ENCODE measurements at places on chromosomes 11 and 22.

DNA sequence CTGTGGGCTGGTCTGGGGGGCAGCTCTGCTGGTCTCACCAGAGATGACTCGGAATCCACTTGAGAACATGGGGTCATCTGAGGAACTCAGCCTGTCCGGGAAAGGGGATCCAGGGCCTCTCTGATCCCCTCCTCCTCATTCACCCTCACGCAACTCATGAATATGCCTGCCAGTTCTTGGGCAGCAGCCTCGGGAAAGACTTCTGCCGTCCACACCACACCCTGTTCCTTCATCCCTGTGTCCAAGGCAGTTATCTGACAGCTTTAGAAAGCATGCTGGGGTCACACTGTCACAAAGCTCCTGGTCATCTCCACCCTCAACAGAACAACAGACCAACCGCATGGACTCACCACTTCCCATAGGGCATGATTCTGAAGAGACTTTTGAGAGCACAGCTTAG lies 88.3 kb downstream of the AMOTL1 start:
- DNase-seq, result no peak

GRCh38 chr11:119205080-119205479 lies 1.1 kb upstream of the CBL start:
- DNase-seq, result peak; percentile 24

- DNase-seq, result no peak
These were observed 678.7 kb downstream of the BRD1 start for GRCh38 chr22:49148895-49149418.

GRCh38 chr22:42473484-42474193 lies 41.4 kb upstream of the NFAM1 start:
- DNase-seq, result no peak

- DNase-seq, result no peak
These were observed 59.4 kb downstream of the PKNOX2 start for GRCh38 chr11:125223901-125224361.

DNA sequence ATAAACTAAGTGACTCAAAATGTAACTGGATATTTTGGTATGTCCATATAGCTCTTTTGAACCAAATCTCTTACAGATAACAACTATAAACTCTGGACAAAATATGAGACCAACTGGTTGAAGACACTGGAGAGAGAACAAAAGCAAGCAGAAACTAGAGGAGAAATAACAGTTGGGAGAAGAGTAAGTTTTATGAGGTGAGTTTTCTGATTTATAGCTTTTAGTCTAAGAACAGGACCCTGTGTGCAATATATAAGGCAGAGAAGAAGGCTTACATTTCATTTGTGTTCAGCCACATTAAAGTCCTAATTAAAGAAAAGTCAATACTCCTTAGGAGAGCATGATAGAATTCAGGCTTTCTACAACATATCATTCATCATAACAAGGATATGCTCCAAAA lies 71.0 kb upstream of the AMOTL1 start:
- DNase-seq, result no peak

DNA sequence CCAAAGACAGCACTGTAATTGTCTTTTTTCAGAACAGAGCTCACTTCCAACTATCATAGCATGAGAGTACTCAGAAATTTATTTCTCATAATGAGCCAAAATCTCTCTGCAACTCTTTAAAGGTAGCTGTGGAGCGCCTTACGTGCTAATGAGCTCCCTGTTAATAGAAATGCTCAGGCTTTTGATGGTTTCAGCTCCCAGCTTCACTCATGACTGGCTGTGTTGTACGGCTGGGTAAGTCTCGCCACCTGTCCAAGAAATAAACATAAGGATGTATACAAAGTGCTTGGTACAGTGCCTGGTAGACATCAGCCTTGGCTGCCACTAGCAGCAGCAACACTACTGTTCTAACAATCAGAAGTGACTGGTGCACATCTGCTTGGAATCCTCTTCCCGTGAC lies 109.4 kb downstream of the LDLRAD3 start:
- DNase-seq, result no peak

- DNase-seq, result no peak
These were observed 49.7 kb upstream of the SHISAL1 start for GRCh38 chr22:44362249-44363012.

DNA sequence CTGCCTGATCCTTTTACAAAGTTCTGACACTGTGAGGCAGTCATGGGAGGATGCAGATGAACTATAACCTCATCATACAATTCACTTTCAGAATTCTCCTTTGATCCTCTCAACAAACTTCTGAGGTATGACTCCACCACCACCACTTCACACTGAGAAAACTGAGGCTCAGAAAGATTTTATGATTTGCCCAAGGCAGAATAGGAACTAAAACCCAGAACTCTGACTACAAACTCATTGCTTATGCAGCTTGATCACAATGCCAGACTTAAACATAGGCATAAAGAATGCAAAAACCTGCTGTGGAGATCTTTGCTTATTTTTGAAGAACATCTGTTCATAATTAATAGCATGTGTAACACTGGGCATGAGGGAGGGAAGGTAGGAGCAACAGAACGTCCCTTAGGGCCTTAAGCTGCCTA lies 20.4 kb downstream of the FAM168A start:
- DNase-seq, result no peak

GRCh38 chr11:110757066-110757465 lies 44.8 kb upstream of the ARHGAP20 start:
- DNase-seq, result no peak

DNA sequence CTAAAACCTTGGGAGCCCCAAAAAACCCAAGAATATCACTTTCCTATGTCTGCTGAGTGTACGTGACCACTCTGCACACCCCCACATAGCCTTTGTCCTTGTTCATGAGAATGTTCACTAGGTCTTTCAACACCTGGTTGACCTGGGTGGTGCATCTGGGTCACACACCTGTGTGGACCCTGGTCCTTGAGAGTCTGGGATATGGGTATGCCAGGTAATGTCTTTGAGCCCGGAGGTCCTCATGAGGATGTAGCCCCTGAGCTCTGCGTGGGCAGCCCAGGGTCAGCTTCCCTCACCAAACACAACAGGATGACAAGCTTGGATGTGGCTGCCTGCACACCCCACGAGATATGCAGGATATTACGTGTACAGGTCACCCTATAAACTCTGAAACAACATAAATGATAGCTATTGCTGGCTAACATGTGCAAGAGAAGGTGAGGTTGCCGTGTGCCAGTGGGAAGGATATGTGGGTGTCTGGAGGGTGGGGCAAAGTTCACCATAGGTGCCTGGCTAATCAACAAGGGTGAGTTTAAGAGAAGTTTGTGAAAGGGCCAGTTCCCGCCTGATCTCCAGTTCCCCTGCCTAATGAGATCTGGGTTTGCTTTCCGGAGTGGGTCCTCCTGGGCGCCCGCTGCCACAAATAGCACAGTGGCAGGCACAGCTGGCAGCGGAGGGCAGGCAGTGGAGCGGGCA lies 1.4 kb upstream of the PPARA start:
- no peak for DNase-seq

DNA sequence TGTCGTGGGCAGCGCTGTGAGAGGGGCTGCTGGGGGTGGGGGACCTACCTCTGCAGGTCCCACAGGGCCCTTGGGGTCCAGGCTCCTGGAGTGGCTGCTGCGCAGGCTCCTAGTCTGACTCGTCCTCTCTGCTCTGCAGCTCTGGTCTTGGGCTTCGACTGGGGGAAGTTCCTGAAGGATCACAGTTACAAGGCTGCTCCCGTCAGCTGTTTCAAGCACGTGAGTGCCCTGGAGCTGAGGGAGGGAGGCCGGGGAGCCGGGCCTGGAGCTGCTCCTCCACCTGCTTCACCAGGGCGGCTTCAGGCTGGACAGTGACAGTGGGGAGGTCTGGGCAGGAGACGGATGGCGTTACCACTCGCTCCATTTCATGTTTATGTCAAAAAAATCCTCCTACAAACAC lies 11.9 kb downstream of the L3MBTL2 start:
- DNase-seq, result no peak

- no peak for DNase-seq
These were observed 607 bp upstream of the ZNF70 start for GRCh38 chr22:23751441-23751996.

GRCh38 chr11:44248109-44248508 lies 61.8 kb downstream of the ALX4 start:
- DNase-seq, result no peak

- DNase-seq, result no peak
These were observed 35.8 kb upstream of the HSD17B12 start for GRCh38 chr11:43644621-43645299.

- DNase-seq, result no peak
These were observed 399.7 kb downstream of the BRD1 start for GRCh38 chr22:49427941-49428340.

DNA sequence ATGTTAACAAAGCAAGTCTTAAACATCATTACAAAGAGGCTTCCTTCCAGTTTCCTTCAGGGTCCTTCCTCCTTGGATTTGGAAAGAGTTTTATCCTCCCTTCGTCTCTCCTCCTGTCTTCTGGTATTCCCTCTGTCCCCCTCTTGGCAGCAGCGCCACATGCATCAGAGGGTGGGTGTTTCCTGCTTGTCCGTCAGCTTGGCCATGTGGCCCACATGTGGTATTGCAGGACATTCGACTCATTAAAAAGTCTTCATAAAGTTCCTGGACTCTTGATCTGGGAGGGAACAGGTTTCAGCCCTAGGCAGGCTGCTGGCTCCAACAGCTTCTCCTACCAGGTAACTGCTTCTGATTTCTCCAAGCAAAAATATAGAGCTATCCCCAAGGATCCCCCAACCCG lies 189.8 kb downstream of the CSNK2A3 start:
- DNase-seq, result no peak

GRCh38 chr22:23877566-23877965 lies 16.6 kb upstream of the MIF start:
- no peak for DNase-seq

DNA sequence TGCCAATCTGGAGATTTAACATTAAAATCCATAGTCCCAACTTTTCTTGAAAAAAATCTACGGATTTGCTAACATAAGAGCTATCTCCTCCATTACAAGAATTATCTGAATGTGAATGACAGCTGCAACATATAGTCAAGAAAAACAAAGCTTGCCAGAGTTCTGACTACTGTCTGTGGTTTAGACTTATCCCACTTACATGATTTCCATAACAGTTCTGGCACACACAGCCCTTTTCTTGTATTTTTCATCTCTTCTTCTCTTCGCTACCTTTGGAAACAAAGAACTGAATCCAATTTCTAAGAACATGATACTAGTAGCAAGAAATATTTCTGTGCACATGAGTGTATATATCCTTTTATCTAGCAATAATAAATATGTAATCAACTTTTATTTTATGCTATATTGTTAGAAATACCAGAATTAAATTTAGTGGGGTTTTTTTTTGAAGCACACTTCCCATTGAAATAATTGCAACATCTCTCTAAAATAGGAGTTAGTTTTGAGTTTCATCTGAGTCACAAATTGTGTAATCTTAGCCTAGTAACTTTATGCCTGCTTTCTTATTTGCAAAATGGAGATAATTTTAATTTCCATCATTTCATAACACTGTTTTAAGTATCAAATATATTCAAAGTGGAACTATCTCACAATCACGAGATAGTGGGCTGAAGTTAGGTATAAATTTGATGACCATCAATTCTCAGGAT lies 1217.6 kb downstream of the JRKL start:
- DNase-seq, result no peak

- no peak for DNase-seq
These were observed 93.9 kb downstream of the RASSF10 start for GRCh38 chr11:13102865-13103539.

- DNase-seq, result no peak
These were observed 86.6 kb upstream of the ARHGAP32 start for GRCh38 chr11:129278586-129279319.

All from bone marrow (tissue), 2 donors.